ENCODE measurements at places on chromosomes 3 and 15.

GRCh38 chr3:21028412-21028811, 722.6 kb downstream of the ZNF385D start:
- no peak for DNase-seq

DNA sequence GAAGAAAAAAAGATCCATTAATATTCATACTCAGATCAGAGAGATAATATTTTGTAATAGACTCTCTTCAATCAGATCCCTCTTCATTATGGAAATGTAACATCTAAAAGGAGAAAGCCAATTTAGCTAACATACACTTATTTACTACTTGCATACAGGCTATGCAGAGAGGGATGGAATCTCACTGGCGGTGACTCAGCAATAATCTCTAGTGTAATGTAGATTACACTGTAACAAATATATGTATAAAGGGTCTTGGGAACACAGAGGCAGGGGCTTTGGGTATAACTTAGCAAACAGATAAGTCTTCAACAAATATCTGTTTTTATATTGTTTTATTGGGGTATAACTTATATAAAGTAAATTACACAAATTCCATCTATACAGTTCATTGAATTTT, 69.6 kb downstream of the CGNL1 start:
- DNase-seq = no peak

GRCh38 chr3:173055228-173055933, 85.7 kb downstream of the SPATA16 start:
- DNase-seq = no peak

DNA sequence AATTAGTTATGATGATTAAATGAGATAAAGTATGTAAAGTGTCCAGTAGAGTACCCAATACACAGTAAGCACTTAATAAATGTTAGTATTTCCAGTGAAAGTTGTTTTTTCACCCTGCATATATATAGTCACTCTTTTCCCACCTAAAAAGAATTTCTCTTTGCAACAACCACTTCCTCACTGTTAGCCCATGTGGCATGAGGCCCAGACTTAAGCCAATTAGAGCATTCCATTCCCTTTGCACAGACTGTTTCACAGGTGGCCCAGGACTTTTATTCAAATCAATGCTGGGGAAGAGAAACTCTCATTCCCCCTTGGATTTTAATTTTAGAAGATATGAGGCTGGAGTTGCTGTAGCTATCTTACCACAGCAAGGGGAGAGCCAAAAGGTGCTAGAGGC, 3.7 kb downstream of the IFT80 start:
- no peak for DNase-seq

GRCh38 chr15:67839499-67839928, 331 bp downstream of the RNU6-1 start:
- no peak for DNase-seq

GRCh38 chr15:89822951-89823711, 8.5 kb upstream of the ANPEP start:
- no peak for DNase-seq

- no peak for DNase-seq
These were observed 55.5 kb downstream of the DLG1 start for GRCh38 chr3:197242784-197243432.

DNA sequence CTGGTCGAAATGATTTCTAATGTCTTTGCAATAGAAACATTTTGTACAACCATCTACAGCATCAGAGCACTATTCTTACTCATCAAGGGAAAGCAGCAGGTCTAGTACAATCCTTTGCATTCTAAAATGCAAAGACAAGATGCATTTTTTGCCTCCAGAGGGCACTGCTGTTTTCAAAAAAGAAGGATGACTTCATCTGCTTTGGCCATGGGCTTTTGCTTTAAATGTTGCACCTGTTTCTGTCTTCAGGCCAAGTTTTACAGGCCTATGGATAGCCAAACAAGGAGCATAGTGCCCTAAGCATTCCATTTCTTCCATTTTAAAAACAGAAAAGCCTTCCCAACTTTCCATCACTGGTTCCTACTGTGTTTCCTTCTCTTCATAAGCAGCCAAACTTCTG, 3.4 kb downstream of the PARP9 start:
- DNase-seq = peak; percentile 24

DNA sequence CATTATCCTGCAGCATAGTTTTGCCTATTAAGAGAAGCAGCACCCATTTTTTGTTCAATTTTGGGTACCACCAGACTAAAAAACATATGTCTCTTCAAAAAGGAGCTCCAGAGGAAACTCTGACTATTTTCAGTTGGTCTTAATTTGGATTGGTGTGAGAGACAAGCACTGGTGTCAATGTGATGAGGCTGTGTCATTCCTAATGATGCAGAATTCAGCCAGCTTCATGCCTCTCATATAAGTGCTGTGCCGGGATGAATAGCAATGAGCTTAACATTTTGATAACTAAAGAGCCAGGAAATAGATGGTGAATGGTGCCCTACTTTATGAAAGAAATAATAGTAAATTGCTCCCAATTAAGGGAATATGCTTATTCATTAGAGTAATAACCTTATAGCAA, 15.9 kb downstream of the POPDC2 start:
- no peak for DNase-seq

GRCh38 chr3:45464336-45465170, 76.2 kb downstream of the LARS2 start:
- DNase-seq = no peak

- DNase-seq = no peak
These were observed 53.9 kb downstream of the RLBP1 start for GRCh38 chr15:89167267-89168176.

DNA sequence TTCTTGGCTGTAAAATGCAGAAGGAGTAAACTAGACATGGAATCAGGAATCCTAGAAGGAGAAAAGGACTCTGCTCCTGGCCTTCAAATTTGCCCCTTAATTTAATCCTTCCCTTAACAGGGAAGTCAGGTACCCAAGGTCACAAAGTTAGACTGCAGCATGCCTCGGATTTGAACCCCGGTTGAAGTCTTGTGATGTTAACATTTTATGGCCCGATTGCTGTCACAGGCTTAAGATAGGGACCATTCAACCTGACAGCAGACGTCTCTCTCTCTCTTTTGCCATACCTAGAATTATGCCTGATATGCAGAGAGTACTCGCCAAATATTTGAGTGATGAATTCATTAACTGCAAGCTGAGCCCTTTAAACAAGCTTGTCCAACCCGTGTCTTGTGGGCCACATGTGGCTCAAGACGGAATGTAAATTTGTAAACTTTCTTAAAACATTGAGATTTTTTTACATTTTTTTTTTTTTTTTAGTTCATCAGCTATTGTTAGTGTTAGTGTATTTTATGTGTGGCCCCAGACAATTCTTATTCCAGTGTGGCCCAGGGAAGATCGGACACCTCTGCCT, 217.2 kb downstream of the THSD4 start:
- DNase-seq = no peak

GRCh38 chr3:73474619-73475018, 150.1 kb downstream of the PDZRN3 start:
- DNase-seq = no peak

- no peak for DNase-seq
These were observed 262.0 kb downstream of the TUSC7 start for GRCh38 chr3:116971531-116971930.

DNA sequence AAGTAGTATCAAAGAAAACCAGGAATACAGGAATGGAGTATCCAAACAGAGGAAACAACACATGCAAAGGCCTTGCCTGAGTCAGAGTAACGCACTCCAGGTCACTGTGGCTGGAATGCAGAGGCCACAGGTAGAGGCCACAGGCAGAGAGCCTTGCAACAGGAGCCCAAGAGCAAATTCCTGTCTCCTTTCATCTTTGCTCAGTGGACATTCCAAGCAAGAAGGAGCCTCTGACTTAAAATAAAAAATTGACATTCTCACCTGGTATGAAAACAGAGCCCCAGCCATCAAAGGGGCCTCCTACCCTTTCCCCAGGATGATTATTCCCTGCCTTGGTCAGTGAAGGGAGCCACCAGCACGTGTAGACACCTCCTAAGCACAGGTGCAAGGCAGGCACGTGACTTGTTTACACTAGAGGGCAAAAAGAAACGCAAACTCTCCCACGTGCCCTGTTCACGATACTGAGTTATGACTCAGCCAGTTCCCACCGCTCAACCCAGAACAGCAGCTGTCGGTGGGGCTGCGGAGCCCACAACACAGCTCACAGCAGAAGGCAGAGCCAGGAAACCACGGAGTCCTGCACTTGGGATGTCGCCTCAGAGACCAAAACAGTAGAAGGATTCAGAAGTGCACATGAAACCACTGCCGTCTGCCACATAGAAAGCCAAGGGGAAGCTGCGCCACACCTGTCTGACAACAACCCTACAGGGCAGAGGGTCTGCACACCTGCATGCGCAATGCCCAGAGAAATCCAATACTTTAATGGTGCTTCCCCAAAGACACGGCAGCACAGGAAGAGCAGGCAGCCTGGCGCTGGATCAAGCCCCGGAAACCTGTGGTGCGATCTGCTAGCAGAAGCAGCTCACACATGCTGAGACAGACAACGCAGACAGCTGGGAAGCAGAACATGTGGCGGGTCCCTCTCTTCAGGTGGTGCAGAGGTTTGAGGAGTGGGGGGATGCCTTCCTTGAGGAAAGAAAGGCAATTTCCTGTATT, 52.1 kb downstream of the ITGB5 start:
- DNase-seq = no peak

DNA sequence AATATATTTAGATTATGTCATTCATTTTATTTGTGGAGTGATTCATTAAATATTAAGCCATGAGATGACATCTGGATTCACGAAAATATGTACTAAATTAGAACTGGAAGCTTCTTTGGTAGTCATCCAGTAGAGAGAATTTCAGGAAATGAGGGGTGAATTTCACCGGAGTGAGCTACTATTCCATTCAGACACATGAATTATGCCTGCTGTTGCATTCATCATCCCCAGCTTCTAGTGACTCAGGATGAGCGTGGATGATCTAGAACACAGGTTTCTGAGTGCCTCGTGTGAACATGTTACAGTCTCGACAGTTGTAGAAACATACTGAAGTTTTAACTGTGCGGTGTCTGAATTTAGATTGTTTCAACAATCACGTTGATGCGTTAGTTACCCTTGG, 42.9 kb upstream of the GABRG3 start:
- no peak for DNase-seq

- DNase-seq = no peak
These were observed 12.2 kb downstream of the GXYLT2 start for GRCh38 chr3:72900048-72900447.

GRCh38 chr3:122890077-122890719, 95.3 kb downstream of the SLC49A4 start:
- no peak for DNase-seq

GRCh38 chr3:127689266-127689860, 16.6 kb downstream of the ABTB1 start:
- DNase-seq = no peak

DNA sequence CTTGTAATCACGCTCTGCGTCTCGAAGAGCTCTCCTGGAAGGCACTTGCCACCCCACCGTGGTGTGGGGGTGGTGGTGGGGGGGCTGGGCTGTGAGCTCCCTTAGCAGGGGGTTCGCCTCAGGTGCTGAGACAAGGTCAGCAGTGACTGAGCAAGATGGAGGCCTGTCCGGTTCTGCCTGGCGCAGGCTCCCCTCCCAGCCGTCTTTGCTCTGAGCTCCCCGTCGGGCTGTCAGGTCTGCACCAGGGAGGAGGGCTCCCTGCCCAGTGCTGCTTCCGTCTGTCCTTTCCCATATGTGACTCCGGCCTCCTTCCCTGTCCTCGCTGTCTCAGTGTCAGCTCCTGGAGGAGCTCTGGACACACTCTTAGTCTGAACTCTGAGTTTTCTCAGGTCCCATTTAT, 80.0 kb downstream of the PLXNA1 start:
- DNase-seq = no peak

DNA sequence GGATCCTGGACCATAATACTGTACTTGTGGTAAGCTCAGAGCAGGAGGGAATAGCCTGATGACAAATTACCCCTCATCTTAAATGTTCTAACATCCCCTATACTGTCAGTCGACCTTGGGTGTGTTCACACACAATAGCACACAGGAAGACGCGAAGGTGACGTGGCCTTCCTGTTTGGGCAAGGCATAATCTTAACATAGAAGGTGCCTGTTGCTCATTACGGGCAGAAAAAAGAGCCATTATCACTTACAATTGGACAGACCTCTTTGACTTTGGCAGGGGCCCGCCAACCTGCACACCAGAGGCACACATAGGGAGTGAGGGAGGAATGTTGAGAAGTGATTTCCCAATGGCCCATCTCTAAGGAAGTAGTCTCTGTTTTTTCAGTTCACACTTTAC, 144.2 kb downstream of the ANO10 start:
- peak; percentile 38 for DNase-seq

DNA sequence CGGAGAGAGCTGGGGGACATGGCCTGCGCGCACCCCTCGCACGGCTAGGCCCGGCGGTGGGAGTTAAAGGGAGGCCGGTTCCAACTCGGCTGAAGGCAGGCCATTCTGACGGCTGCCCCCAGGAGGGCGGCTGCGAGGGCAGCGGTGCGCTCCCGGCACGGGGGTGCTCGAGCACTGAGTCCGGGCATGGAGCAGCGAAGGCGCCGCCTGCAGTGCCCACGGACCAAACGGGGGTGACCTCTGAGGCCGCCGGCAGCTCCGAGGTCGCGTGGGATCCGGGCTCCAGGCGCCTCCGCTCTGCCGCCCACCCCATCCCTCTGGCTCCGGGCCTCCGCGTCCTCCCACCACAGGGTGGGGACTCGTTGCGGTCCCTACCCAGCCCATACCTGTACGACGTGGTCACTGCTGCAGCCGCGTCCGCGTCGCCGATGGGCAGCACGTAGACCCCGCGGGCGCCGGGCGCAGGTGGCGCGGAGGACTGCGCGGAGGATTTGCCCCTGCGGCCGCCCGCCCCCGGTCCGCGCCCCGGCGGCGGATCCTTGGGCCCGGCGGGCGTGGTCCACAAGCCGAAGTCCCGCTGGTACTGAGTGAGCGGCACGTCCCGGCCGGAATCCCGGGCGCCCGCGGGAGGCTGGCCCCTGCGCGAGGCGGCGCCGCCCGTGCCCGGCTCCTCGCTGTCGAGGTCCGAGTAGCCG, 469 bp downstream of the MAP6D1 start:
- no peak for DNase-seq

- no peak for DNase-seq
These were observed 43.9 kb downstream of the SH3BP5 start for GRCh38 chr3:15288331-15289035.

- no peak for DNase-seq
These were observed 70.4 kb upstream of the PCSK6 start for GRCh38 chr15:101559952-101560351.

GRCh38 chr3:36493051-36493450, 112.7 kb downstream of the STAC start:
- no peak for DNase-seq

DNA sequence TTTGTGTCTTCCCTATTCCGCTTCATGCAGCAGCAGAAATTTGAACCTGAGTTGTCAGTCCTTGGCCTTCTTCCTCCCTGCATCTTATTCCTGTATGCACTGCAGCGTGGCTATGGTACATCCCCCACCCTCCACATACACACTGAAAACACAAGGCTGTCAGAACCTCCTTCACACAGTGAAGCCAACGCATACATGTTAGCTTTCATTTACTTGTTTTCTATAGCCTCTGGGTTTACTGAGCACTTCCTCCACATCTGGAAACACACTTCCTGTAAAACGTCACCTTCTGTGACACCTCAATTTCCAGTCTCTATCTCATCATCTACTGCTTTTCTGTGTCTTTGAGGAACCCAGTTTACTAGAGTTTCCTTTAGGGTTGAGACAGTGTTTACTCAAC, 47.0 kb downstream of the SUSD5 start:
- DNase-seq = no peak

- DNase-seq = no peak
These were observed 388.5 kb upstream of the THBS1 start for GRCh38 chr15:39192351-39192750.

GRCh38 chr3:62968128-62968527, 92.9 kb upstream of the CADPS start:
- DNase-seq = no peak

Data from stimulated activated CD8-positive, alpha-beta memory T cell treated with anti-CD3 and anti-CD28 coated beads, Interleukin-4, amount 100 ng/mL, for 1 hour (primary cell).